ENCODE measurements at places on chromosomes 1 and 21.

GRCh38 chr1:218665221-218665620, 320.1 kb downstream of the TGFB2 start:
- DNase-seq, result peak; percentile 28

- no peak for DNase-seq
Measured at GRCh38 chr1:96346719-96347118, 374.9 kb upstream of the PTBP2 start.

GRCh38 chr1:89607586-89608318, 25.2 kb upstream of the LRRC8C start:
- DNase-seq, result no peak

DNA sequence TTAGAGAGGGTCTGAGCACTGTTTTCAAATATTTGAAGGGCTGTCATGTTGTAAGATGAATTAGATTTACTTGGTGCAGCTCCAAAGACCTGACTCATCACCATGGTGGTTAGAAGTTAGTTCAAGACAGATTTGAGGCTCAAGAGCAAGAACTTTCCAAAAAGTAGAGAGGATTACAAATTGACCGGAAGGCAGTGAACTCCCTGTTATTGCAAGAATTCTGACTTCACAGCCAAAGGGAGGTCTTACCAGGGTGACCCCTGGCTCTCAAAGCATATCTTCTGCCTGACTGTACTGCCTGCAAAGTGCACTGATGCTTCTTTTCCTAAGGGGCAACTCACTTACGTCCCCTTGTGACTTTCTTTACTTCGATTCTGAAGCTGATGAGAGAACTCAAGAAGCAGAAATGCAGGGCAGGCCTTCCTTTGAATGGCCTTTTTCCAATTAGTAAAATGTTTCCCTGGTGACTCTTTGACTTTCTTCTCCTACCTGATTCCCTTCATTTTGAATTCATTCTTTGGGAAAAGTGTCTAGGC, 86.4 kb downstream of the NAV1 start:
- DNase-seq, result peak; percentile 97

DNA sequence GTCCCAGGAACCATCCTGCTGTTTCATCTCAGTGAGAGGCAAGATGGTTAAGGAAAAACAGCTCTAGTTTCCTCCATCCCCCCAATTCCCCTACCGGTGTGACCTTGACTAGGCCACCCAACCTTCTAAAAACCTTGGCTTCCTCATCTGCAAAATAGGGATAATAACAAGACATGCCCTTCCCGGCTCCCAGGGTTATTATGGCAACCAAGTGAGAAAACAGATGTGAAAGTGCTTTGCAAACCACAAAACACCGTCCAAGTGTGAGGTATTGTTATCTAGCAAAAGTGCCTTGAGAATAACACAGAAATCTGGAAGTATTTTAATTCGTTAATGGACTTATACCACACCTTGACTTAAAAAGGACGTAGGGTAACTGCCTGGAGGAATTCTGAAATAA, 62.7 kb downstream of the ITPKB start:
- DNase-seq, result no peak

- no peak for DNase-seq
Measured at GRCh38 chr1:174324939-174325338, 122.8 kb upstream of the GPR52 start.

DNA sequence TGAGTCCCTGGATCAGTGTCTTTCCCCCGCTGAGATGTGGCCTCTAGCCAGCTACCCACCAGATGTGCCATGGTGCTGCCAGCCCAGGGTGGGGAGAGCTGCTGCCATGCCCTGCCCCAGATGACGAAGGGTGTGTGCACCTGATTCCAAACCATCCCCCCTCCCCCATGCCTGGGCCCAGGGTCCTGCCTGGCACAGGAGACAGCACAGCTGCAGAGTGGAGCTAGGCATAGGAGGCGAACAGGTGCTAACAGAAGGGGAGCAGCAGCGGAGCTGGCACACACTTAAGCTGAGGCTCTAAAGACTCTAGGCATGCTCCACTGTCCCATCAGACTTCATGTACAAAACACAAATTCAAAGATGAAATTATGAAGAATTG, 9.0 kb upstream of the LDLRAP1 start:
- DNase-seq, result no peak

DNA sequence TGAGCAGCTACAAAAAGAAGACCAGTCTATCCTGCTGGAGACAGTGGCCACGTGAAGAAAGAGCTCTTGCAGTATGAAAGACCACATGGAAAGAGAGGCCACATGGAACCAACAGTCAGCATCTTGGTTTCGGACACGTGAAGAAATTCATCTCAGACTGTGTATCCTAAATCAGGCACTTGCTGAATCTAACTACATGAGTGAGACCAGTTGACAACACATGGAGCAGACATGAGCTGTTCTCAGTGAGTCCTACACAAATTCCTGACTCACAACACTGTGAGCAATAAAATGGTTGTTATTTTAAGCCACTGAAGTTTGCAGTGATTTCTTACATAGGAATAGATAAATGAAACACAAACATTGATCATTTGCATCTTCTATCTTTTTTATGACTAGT, 2.4 kb upstream of the TAF1A start:
- peak; percentile 11 for DNase-seq

GRCh38 chr1:39205781-39206464, 1.4 kb downstream of the MACF1 start:
- no peak for DNase-seq

DNA sequence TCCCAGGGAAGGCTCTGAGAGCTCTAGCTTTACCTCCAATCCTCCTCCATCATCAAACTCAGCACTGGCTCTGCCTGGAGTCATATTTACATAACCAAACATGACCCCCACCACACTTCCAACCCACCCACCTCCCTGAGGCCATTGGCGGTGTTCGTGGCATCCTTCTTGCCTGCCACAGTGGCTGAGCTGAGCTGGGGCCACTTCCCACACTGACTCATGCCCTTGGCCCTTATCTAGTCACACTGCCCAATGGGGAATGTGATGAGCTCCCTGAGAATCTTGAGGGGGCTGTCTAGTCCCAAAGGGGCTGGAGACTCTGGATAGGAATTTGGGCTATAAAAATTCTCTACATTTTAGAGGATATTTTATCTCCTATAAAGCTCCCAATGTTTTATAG, 230.9 kb upstream of the IRF2BP2 start:
- DNase-seq, result peak; percentile 10

- peak; percentile 88 for DNase-seq
Measured at GRCh38 chr1:209435654-209436566, 147.6 kb upstream of the CAMK1G start.

- DNase-seq, result no peak
Measured at GRCh38 chr1:37931102-37931360, 15.8 kb downstream of the INPP5B start.

GRCh38 chr1:164595212-164595611, 36.2 kb downstream of the PBX1 start:
- DNase-seq, result no peak

GRCh38 chr1:68204977-68205630, 27.2 kb downstream of the WLS start:
- DNase-seq, result no peak

GRCh38 chr1:200794506-200795065, 55.9 kb downstream of the CAMSAP2 start:
- DNase-seq, result no peak

DNA sequence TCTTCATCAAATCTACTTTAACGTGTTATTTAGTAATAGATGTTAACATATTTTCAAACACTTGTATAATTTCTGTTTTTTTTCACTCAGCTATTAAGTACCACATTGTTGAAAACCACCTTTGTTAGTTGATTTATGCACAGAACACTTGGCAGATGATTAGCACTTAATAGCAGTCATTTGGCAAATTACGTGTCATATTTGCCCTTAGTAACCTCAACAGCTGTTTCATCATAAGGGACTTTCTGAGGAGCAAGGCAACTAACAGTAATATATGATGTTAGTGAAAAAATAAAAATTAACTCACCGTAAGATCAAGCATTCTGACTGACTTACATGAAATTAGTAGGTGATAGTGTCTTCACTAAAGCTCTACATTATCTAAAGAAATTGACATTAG, 186.4 kb downstream of the HMCN1 start:
- no peak for DNase-seq

DNA sequence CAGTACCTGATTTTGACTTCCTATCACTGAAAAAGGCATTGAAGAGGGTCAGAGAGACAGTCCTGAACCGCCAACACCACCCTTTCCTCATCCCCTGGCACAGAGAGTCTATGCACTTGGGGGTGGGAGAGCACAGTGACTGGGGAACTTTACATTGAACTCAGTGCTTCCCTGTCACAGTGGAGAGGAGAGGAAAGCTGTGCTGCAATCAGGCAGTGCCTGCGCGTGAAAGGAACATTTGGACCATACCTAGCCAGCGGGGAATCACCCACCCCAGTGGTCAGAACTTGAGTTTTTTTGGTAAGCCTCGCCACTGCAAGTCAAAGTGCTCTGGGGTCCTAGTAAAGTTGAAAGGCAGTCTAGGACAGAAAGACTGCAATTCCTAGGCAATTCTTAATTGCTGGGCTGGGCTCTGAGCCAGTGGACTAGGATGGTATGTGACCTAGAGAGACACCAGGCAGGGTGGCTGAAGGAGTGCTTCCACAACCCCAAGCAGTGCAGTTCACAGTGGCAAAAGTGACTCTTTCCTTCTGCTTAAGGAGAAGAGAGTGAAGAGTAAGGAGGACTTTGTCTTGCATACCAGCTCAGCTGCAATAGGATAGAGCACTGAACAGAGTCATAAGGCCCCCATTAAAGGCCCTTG, 9.4 kb upstream of the HENMT1 start:
- DNase-seq, result no peak

DNA sequence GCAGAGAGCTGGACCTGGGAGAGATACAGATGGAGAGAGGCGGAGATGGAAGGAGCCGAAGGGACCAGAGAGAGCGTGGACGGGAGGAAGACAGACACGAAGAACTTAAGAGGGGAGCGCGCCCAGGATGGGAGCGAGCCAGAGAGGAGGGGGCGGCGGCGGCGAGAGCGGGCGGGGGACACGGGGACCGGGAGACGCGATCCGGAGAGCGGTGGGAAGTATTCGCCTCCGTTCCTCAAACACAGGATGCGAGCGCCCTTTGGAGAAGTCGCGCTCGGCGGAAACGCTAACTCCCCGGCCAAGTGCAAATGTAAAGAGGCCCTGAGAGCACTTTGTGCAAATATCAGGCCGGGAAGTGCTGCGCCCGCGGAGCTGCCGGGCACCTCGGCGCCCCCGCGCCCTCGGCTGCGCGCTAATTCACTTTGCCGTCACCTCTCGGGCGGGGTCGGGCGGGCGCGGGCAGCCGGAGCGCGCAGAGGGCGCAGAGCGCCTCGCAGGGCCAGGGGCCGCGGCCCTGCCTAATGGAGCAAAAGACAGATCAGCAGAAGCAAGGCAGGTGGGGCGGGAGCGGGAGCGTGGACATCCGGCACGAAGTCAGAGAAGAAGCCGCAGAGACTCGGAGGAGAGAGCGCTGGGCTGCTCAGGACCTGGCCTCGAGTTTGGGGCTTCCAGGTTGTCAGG, 281.2 kb downstream of the RRAGC start:
- no peak for DNase-seq

DNA sequence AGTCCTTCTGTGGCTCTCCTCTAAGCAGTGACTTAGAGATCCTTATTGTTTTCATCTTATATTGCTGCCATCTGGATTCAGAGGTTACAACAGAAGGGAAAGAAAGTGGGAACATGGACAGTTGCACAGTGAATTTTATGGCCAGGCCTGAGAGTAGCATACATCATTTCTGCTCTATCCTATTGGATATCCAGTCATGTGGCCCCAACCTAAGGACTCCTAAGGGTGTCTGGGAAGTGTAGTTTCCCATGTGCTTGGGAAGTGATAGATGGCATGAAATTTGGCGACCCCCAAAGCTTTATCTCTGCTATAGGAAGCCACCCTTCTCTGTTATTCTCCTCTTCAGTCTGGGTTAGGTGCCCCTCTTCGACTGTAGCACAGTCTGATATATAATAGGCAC, 51.9 kb downstream of the CDC7 start:
- DNase-seq, result no peak

GRCh38 chr1:43272576-43273571, 3.1 kb downstream of the TMEM125 start:
- DNase-seq, result no peak

- DNase-seq, result no peak
Measured at GRCh38 chr1:53638360-53639035, 100.5 kb downstream of the GLIS1 start.

DNA sequence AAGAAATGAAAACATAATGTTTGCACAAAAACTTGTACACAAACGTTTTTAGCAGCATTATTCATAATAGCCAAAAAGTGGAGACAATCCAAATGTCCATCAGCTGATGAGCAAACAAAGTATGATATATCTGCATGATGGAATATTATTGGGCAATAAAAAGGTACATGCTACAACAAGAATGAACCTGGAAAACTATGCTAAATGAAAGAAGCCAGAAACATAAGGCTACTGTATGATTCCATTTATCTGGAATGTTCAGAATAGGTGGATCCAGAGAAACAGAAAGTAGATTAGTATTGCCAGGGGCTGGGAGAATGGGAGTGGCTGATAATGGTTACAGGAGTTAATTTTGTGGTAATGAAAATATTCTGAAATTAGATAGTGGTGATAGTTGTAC, 19.0 kb downstream of the FBXO28 start:
- DNase-seq, result no peak

DNA sequence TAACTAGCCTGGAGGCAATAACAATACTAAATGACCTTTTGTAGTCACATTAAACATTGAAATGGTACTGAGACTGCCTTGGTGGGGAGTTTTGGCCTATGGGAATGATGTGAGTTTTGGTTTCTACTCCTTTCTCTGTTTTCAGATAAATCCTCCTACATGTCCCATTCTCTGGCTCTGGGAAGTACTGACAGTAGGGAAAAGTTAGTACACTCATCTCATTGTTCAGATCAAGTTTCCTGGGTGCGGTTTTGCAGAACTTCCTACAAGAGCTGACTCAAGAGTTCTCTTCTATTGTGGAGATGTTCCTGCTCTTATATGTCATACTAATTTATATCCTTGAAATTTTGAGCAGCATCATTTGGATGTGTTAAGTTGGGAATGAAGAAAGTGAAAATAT, 74.2 kb upstream of the MACF1 start:
- peak; percentile 96 for DNase-seq

- DNase-seq, result no peak
Measured at GRCh38 chr21:15247613-15248012, 182.8 kb upstream of the NRIP1 start.

All from HT1080 (cell line).